ENCODE measurements at places on chromosomes 1 and 21.

GRCh38 chr1:62725255-62725654, 37.1 kb upstream of the DOCK7 start:
- DNase-seq: no peak

DNA sequence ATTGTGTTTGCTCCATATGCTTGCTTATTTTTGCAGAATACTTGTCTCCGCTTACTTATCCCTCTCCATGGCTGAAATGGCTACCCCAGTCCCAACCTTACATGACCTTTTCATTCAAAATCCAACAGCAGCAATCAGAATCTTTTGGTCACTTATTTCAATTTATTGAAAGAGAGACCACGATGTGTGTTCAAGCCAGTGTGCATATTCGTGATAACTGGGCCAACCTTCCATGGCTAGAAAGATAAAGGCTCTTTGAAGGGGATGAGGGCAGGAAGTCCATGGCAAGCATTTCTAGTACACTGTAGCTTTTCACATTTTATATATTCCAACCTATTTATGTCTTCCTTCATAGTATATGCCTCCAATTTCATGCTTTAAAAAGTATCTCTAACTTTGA, 23.1 kb downstream of the HSD11B1 start:
- DNase-seq: no peak

- peak; percentile 33 for DNase-seq
Measured at GRCh38 chr1:48810740-48811139, 34.0 kb upstream of the BEND5 start.

- no peak for DNase-seq
Measured at GRCh38 chr1:12424793-12425192, 193.2 kb downstream of the DHRS3 start.

GRCh38 chr1:208165659-208166058, 78.5 kb downstream of the PLXNA2 start:
- no peak for DNase-seq

DNA sequence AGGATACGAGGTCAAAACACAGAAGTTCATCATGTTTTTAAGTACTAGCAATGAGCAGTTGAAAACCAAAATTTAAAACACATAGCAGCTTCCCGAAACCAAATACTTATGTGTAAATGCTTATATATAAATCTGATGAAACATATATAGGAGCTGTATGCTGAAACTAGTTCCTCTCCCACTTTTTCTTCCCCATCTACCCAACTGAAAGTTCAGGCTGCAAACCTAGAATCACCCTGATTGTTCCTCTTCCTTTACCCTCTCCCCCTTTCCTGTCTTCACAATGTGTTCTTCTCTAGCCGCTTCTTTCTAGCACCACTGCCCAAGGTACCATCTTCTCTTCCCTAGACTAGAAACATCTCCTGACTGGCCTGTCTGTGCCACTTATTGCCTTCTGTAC, 90.6 kb downstream of the ST3GAL3 start:
- no peak for DNase-seq

DNA sequence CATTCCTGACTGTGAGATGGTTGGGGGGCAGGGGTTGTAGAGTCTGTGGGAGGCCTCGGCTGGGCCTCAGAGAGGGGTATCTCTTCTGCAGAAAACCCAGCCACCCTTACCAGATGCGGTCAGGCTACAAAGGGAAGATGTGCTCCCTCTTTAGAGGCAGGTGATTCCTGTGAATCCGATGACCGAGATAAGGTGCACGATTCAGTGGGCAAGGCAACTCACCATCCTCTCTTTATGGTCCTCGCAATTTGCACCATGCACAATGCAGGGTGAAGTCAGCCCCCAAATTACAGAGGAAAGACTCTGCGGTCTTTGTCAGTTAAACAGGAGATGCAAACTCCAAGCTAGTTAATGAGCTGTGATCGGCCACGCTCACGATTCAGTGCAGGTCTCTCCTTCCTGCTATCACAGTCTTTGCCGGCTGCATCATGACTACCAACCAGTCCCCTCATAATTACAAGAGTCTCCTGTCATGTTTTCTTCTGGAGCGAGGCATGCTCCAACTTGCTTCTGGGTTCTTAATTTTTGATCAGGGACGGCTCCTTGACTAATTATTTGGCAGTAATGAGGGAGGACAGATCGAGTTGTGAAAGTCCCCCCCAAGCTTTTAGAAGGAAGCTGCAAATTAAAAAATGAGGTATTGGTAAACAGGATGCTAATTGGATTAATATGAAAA, 12.5 kb downstream of the TP73 start:
- DNase-seq: no peak

- no peak for DNase-seq
Measured at GRCh38 chr1:157487096-157487495, 65.2 kb downstream of the FCRL5 start.

- no peak for DNase-seq
Measured at GRCh38 chr1:14487671-14488070, 110.8 kb upstream of the KAZN start.

DNA sequence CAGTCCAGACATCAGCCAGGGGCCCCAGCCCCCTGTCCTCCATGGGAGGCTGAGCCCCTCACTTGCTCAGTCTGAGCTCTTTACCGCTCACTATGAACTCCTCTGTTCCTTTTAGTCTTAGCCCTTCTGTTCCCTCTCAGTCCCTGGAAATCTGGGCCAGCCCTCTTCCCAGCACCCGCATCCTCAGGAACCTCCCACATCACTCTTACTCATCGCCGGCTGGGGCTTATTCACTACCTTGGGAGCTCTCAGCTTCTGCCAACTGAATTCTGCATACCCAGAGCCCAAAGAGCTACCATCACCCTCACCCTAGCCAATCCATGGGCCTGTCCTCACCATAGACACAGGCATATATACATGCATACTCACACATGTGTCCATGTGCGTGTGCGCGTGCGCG, 11.5 kb downstream of the KNCN start:
- DNase-seq: no peak

- no peak for DNase-seq
Measured at GRCh38 chr1:38672692-38673091, 186.9 kb downstream of the RRAGC start.

DNA sequence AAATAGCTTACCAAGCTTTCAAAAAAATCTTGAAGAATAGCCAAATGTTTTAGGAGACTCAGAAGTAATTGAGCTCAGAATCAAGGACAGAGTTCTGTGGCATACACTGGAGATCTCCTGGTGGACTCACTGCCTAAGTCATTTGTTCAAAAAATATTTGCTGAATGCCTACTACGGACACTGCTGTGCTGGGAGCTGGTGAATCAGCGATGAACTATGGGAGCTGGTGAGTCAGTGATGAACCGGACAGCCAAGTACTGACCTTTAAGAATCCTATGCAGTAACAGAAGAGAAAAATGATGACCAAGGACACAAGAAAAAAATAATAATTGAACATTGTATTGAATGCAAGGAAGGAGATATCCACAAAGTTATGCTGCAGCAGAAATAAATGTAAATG, 717.9 kb upstream of the CXADR start:
- no peak for DNase-seq

- DNase-seq: no peak
Measured at GRCh38 chr1:5744341-5744740, 247.9 kb downstream of the NPHP4 start.

DNA sequence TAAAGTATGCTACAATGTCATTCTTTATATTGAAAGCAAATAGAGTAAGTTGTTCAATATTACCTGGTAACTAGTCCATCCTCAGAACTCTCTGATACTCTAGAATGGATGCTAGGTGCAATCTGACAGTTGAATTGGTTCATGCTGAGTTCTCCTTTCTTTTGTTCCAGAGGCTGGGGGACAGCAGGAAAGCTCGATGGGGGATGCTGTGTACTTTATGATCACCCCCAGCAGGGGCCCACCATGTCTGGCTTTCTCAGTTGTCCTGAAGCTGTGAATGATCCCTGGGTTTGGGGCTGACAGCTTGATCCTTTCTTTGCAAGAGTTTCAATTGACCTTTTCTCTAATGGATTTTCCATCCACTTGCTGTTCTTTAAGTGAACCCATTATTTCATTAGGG, 22.5 kb downstream of the FMN2 start:
- DNase-seq: no peak

GRCh38 chr1:193406901-193407300, 220.5 kb upstream of the B3GALT2 start:
- DNase-seq: peak; percentile 54

DNA sequence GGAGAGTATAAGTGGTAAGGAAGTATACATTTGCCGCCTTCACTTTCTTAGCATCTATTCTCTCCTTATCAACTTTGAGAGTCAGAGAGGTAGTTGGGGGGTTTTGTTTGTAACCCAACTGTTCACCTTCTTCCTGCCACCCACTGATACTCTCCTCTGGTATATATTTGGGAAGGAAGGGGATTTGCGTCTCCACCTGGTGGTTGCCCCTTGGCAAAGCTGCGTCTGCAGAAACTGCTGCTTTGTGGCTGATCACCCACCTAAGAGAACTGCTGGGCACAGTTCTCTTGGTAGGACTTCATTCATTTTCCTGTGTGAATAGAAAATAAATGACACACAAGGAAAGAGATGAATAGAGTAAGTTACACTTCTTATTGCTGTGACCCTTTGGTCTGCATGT, 87.0 kb downstream of the SYT14 start:
- no peak for DNase-seq

GRCh38 chr1:72439036-72439435, 156.7 kb upstream of the NEGR1 start:
- DNase-seq: no peak

GRCh38 chr21:43690346-43690745, 28.6 kb upstream of the PDXK start:
- no peak for DNase-seq

DNA sequence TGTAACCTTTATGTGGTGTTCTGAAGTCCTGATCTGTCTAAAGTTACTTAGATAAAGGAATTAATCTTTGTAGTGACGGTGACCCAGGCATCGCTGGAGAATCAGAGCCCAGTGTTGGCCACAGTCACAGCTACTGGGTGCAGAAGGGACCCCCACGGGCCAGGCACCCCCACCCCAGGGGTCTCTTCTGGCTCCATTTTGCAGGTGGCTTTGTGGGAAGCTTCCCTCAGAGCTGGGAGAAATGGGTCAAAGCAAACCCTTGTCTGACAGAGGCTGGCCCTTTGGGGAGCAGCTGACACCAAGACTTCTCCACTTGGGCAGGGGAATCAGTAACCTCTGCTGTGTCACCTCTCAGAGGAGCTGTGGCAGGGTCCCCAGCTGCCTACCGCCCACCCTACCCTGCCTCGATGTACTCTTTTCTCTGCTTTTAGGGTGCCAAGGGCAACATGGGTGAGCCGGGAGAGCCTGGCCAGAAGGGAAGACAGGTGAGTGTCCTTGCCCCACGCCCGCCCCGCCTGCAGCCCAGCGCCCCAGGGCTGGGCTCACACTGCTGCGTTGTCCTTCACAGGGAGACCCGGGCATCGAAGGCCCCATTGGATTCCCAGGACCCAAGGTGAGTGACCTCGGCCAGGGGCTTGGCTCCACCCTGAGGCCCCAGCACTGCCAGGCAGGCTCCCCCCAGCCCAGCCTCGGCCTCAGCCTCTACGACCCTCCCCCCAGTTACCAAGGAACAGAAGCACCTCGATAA, 17.7 kb downstream of the COL6A2 start:
- no peak for DNase-seq

DNA sequence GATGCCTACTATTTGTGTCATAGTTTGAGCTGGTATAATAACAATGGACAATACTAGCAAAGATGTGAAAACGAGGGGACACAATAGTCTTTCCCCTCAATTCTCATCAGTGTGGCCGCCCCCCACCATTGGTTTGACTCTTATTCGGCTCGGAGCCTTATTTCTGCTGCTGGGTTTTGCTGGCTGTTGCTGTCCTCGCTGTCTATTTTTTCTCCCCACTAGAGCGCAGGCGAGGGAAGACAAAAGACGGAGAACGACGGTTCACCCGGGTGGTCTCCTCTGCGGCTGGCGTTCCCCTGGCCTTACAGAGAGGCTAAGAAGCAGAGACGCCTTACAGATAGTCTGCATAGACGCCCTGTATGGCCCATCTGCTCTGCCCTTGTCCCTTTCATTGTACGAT, 19.4 kb downstream of the CLIC6 start:
- DNase-seq: no peak

- DNase-seq: no peak
Measured at GRCh38 chr1:231923491-231924041, 297.0 kb downstream of the DISC1 start.

DNA sequence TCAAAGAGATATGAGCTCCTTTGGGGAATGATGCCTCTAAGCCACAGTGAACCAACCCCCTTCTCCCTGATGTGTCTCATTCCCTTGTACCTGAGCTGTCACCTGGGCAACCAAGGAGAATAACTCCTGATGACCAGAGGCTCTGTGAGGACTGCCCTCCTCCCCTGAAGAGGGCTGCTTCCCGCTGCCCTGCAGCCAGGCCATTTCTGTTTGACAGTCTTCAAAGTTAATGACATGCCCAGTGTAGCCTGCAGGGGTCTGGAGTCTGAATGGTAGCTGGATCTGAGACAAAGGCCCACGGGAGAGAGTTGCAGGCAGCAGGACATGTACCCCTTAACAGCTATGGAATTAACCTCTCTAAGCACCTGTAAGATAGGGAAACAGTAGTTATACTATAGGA, 3.4 kb upstream of the SLFNL1 start:
- no peak for DNase-seq

DNA sequence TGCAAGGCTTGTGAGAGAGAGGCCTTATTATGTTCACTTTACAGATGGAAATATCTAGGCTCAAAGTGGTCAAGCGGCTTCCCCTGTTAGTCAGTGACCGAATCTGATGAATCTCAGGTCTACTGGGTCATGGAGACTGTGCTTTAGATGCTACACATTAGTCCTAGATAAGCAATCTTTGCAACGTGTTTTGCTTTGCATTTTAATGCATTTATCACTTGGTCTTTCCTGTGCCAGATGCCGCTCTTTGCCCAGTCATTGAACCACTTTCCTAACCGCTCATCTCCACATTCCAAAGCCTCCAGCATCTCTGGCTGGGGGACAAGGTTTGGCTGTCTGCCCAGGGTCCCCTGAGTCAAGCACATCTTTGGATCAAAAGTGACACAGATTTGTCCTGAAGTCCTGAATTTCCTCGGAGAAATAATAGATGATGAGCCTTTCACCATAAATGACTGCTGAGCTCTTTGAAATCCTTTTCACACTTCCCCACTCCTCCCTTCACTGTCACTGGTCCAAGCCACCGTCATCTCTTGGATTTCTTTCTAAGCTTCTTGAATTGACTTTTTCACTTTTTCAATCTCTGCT, 96.0 kb upstream of the USP24 start:
- no peak for DNase-seq

- no peak for DNase-seq
Measured at GRCh38 chr1:39833621-39834385, 45.1 kb upstream of the BMP8B start.

- DNase-seq: no peak
Measured at GRCh38 chr21:29649406-29649814, 290.4 kb downstream of the GRIK1 start.

DNA sequence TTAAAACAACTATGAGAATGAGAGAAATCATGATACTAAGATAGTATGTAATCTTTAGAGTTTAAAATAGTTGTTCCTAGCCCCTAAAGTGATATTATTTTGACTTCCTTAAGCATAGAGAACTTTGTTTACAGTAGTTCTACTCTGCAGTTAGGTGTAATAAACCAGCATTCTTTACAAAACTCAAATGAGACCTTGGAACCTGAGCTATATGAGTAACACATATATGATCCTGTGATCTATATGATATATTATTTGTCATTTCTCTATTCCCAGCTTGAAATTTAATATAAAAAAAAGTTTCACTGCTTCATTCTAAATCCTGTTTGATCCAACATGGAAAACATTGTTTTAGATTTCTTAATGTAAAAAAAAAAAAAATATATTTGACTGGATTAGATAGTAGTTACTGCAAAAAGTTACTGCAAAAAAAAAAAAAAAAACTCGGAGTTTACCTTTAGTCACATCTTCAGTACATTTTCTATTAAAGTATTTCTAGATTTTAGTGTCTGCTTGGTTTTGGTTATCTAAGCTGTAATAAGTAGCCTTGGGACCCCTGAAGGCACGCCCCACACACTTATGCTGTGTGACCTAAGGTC, 463.8 kb downstream of the USP25 start:
- DNase-seq: no peak

Measured in NCI-H1694 treated with DMSO at 0.1 percent for 48 hours (cell line).